ENCODE measurements at places on chromosomes 16 and 17.

DNA sequence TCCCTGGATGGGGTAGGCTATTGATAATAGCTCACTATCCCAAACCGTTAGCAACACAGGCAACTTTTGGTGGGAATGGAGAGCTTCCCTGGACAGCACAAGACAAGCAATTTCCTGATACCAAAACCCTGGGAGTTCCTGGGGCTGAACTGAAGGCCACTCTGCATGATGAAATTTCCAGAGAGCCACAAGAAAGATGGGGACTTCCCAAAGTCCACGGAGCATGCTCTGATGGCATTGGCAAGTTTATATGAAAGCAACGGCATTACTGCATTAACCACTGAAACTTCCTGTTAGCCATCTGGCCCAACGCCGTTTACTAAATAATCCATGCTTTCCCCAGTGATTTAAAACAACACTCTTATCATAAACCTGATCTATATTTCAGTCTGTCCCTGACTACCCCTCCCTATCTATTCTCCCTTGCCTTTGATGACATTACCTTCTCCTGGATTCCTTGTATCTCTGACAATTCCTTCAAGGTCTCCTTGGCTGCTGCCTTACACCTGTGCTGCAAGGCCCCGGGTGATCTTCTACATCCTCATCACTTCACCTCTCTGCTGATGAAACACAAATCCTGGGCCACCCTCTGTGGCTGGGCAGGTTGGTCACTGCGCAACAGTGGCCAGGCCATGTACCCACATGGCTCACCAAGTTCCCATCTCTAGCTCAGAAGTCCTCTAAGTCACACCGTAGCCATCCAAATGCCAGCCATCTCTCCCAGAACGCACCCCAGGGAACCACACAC lies 108.5 kb upstream of the RCVRN start:
- no peak for DNase-seq

- DNase-seq, result no peak
These were observed 19.9 kb upstream of the COL1A1 start for GRCh38 chr17:50221266-50221863.

DNA sequence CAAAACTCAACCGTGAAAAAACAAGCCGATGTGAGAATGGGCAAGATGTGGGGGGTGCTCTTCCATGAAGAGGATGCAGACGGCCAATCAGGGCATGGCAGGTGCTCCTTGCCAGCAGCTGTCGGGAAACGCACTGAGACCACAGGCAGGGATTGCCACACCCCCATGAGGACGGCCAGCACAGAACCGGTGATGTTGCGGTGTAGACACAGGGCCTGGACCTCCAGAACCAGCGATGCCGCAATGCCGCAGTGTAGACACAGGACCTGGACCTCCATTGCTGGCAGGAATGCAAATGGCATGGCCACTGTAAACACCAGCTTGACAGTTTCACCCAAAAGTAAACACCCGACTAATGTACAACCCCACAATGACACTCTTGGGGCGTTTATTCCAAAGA lies 164.9 kb downstream of the BANP start:
- no peak for DNase-seq

GRCh38 chr16:67312719-67313118 lies 13.8 kb downstream of the KCTD19 start:
- DNase-seq, result no peak

- DNase-seq, result no peak
These were observed 1.8 kb upstream of the BCAR1 start for GRCh38 chr16:75252946-75253911.

GRCh38 chr17:265718-266117 lies 84.3 kb upstream of the DOC2B start:
- DNase-seq, result no peak

- DNase-seq, result no peak
These were observed 111.6 kb upstream of the HAS3 start for GRCh38 chr16:68993885-68994284.

GRCh38 chr17:83068641-83069570 lies 10.5 kb upstream of the METRNL start:
- DNase-seq, result no peak

DNA sequence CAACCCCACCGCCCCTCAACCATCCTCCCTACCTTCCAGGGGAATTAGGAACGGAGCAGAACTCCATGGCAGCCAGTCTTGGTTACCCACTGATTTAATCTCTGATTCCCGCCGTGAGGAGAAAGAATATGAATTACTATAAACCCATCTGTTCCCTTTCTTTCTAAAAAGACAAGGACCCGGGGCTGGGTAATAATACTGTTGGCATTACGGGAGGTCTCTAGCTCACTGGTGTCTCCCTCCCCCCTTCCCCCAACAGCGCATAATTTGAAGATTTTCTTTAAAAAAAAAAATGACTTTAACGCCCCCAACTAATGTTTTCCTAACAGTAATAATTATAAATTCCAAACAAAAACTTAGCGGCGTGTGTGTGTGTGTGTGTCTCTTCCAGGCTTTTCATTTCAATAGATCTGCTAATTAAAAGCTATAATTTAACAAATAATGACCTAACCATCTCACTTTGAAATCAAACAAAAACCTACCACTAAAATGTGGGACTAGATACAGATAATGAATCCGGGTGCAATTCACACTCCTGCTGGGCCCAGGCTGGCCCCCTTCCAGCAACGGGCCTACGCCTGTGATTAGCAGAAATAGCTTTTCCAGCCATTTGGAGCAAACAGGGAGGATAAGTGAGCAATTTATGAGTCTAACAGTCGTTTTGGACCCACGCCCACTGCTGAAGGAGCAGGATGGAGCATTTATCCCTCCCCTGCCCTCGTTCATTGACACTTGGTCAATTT lies 18.2 kb upstream of the BHLHA9 start:
- DNase-seq, result no peak

GRCh38 chr16:69321080-69321479 lies 9.3 kb downstream of the PDF start:
- DNase-seq, result no peak

DNA sequence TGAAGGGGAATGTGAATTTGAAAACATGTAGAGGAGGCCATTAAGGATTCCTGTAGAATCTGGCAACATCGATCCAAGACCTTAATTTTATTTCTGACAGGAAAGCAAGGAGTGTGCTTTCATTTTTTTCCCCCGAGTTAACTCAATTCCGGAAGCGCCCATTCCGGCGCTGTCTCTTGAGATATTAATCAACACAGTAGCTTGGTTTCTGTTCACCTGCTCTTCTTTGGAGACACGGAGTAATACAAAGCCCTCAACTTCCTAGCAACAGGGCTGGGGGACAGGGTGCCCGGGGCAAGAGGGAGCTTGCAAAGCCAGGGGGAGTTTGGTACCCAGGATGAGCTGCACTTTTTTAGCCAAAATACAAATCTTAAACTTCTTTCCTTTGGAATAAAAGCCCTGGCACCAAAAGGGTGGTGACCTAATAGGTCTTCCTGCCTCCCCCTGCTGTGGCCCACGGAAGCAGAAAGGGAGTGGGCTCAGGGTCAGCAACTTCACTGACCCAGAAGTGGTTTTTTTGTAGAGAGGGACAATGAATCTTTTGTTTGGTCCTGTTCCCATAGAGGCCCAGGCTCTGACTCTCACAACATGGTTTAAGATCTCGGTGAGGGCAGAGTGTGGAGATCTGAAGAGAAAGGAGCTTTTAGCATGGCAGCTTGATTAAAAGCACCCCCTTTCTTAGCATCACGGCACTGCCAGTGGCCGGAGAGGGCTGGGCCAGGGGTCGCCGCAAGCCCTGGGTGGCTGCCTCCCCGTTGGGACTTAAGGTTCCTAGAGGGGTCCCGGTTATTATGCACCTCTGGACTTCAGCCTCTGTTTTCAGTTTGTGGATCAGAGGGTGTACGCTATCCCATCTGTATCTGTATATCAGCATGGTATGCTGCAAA lies 207.3 kb downstream of the CCDC182 start:
- DNase-seq, result no peak

DNA sequence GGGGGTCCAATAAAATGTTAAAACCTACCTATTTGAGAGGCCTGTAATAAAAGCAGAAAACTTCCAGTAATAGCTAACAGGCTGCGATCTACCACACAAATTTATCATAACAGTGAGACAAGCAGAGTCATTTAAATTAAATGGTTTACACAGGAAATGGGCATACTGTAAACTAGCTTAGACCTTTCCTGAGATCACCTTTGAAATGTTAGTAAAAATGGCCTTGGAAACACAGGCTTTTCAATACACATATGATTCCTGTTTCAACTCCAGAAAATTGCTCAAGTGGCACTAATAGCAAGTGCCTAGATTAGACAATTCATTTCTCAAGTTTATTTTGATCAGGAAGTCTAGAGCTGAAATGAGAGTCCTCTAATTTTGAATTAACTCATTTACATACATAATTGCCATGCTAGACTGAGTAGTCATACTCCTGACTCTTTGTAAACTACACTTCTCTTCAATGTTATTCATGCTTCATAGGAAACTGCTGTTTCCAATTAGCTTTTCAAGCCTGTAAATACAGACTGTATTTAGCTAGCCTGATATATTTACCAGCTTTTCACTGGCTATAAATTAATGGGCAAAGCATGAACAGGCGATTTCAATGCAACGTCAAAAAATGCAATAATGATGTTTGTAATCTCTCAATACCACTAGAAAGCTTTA lies 43.3 kb downstream of the PARN start:
- DNase-seq, result no peak

DNA sequence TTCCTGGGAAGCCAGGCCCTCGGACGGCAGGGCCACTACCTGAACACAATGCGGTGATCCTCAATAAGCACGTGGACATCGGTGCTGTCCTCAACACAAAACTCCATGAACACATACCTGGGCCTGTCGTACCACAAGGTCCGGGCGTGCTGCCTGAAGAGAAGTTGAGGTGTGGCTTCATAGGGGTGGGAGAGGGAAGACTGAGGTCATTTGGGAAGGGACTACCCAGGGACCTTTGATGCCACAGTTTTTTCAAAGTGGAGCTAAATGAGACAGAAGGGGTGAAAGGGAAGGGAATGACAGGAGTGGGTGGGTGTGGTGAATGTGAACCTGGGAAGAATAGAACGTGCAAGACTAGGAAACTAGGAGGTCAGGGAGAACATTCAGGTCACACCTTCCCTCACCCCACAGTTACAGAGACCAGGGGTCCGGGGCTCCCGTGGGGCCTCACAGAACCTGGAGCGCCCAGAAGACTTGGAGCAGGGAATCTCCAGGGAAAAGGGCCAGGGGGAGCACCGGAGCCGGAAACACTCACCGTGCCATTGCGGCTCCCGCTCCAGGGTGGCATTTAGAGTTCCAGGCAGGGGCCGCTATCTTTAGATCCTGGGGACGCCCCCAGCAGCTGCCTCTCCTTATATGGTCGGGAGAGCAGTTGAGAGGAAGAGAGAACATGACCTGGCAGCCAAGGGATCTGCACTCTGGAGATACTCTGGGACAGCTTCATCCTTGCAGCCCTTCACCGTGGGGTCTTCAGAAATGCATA lies at the start of gene PTGES3L:
TSS of gene PTGES3L (minus strand) at position 570 of the 763 bp plus-strand sequence. CDS start at position 543, 27 bp downstream.
- DNase-seq, result no peak

- DNase-seq, result no peak
These were observed 48.9 kb downstream of the RABEP1 start for GRCh38 chr17:5330981-5331380.

DNA sequence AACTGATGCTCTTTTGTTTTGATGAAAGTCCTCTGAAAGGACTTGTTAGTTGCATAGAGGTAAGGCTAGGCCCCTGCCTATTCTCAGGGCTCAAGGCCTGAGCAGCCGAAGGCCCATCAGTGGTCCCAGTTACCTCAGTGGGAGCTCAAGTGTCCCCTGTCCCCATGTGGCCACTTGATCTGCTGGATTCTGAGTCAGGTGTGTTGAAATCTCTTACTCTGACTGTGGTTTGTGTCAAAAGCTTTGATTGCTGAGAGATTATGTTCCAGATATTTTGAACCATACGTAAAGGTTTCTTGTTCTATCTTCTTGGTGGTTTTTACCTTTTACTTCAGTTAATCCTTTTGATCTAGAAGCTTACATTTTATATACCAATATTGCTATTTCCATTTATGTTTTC lies 191.7 kb downstream of the LGALS9B start:
- no peak for DNase-seq

DNA sequence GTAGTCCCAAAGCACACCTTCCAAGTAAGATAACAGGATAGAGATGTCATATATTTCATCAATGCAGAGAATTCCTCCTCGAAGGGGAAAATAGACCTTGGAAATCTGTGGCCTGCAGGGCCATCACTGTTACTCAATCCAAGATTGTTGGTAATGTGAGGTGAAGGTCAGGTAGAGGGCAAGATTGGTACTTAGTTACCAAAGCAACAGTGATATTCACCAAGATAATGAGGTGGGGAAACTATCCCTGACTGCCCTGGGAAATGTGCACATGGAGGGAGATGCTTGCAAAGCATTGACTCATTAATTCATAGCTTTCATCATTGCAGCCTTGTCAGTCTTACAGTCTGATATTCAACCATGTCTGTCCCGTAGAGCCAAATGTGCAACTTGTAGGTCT lies 234.1 kb upstream of the MON1B start:
- DNase-seq, result no peak

GRCh38 chr16:74795104-74795503 lies 20.5 kb upstream of the FA2H start:
- no peak for DNase-seq

DNA sequence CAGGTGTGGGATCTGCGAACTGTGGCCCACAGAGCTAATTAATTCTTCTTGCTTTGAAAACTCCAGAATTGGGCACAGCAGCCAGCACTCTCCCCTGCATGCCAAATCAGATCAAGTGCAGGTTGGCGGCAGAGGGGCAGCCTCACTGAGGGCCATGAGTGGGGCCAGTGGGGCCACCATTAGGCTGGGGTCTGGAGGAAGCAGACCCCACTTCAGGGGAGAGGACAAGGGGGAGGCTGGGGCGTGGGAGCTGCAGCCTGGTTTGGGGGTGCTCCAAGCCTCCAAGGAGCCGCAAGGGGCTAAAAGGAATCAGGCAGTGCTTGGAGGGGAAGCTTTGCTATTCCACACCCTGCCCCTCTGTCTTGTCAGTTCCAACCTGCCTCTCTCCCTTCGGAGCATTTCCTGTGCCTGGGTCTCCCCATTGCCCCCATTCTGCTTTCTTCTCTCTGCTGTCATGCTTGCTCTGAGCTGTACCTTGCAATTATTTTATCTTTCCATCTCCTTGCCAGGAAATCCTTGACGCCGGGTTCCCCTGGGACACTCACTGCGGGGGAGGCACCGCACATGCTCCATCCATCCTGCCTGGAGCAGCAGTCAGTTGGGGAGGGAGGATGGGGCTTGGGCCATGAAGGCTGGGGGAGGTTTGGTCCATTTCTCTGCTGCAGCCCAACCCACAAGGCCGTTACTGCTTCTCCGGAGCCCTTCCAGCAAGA lies 3.3 kb upstream of the ABCC3 start:
- no peak for DNase-seq

DNA sequence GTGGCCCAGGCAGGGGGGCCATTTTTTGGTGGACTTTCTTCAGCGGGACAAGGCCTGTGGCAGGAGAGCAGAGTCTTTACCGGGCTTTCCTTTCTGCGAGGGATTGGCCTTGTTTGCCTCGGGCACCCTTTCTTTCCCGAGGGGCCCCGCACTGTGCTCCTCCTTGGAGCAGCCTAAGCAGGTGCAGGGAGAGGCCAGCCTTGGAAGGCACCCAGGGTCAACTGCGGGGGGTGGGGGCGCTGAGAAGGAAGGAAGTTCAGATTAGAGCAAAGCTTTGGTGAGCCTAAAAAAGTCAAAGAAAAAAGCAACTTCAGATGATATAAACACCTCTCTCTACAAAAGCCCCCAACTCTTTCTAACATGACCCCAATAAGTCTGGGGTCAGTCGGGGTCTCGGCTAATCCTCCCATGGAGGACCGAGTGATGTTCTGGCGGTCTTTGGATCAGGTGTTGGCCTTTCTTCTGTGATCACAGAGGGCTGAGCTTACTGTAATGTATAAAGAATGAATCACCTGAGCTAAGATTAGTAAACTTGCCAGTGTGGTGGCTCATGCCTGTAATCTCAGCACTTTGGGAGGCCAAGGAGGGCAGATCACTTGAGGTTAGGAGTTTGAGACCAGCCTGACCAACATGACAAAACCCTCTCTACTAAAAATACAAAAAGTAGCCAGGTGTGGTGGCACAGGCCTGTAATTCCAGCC lies 63.0 kb downstream of the PGS1 start:
- DNase-seq, result no peak

All from stimulated activated naive CD4-positive, alpha-beta T cell (primary cell).